ENCODE measurements at places on chromosomes 16 and 17. TPM values are rescaled to one million over a fixed set of nuclear protein-coding genes. Genes with fewer than 3 reads are reported as not detected.
A peak's percentile ranks its signal among the peaks of the same experiment; 100 is the strongest.

The ANKRD40CL gene
- total RNA-seq, result not detected

GRCh38 chr16:72434159-72434558, 262.2 kb upstream of the PMFBP1 start:
- peak; percentile 33 for DNase-seq

The HOXB9 gene
- total RNA-seq, result 5.1 TPM

The SLC6A4 gene
- total RNA-seq, result not detected

The CDH3 gene
- total RNA-seq, result not detected

GRCh38 chr16:17481736-17482135, 11.0 kb upstream of the XYLT1 start:
- no peak for DNase-seq

The IRX3 gene
- total RNA-seq, result 84.1 TPM

DNA sequence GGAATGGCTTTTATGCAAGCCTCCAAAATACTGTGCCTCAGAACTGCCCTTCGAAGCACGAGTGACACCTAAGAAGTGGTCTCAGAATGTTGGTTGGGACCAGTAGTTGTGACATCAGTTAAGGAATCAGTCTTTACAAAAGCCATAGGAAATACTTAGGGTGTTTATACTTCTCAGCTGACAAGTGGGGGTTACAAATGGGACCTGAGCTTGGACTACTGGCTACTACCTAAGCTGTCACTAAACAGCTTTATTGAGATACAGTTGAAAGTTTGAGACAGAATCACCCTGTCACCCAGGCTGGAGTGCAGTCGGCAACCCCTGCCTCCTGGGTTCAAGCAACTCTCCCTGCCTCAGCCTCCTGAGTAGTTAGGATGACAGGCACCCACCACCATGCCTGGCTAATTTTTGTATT, 5.0 kb downstream of the RPL19 start:
- DNase-seq, result no peak

- peak; percentile 75 for DNase-seq
These were observed 578 bp downstream of the CCDC102A start for GRCh38 chr16:57535680-57536305.

DNA sequence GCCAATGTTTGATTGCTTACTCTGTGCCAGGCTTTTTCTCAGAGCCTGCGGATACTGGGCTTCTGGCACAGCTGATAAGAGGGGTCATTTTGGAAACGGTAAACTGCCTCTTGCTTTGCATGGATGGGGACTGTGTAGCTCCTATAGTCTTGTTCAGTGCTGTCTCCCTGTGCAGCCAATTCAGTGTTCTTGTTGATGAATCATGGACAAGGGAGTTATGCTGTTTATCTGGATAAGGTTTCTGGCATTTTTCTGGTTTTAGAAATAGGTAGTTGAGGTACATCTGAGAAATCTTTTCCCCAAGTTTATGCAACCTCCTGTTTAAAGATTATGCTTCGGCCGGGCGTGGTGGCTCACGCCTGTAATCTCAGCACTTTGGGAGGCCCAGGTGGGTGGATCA, 16.7 kb upstream of the TANGO6 start:
- DNase-seq, result no peak

Measured in LHCN-M2 (cell line).